HFFc6 (cell line): ENCODE measurements at places on chromosomes 3 and 15. TPM values are rescaled to one million over a fixed set of nuclear protein-coding genes. Genes with fewer than 3 reads are reported as not detected.

AGBL1 gene
- not detected in 3 replicates for total RNA-seq

ITIH1 gene
- total RNA-seq: not detected in 3 replicates

PLCB2 gene
- 0.37 to 0.50 TPM in 2 of 3 replicates, not detected in the other for total RNA-seq

NR2E3 gene
- not detected in 3 replicates for total RNA-seq

CCDC54 gene
- total RNA-seq: not detected in 3 replicates

EFCC1 gene
- total RNA-seq: not detected in 3 replicates

ZBTB11 gene
- total RNA-seq: 14.0 to 16.3 TPM (median 16.0 TPM) in 3 replicates

UACA gene
- 140 to 323 TPM (median 236 TPM) in 3 replicates for total RNA-seq

GRCh38 chr3:43770426-43771103, 79.8 kb downstream of the ABHD5 start:
- DNase-seq: peak; percentile 50

DNA sequence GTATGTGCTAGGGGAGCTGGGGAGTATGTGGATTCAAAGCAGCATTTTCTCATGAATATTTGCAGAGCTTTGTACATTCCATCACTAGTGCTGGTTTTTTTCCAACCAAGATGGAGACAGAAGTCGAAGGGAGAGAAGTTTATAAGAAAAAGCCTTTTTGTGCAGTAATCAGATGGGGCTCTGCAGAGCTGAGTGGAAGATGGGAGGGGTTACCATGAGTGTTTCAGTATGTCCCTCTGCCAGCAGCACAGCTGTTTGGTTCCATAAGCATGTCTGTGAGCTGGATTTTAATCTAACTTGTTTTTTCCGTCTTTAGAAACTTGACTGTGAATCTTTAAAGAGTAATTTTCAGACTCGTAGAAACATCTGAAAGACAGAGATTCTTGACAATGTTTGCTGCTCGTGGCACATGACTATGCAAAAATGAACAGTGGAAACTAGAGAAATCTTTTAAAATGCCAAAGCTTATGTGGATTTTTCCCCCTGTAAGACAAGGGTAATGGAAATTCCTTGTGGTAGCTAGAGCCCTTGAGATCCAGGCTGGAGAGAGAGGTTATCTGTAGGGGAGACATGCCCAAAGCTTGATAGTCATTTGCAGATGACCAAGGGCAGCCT, 20.3 kb downstream of the STARD9 start:
- no peak for DNase-seq

- no peak for DNase-seq
These were observed 6.0 kb downstream of the ACTC1 start for GRCh38 chr15:34789326-34789725.

- no peak for DNase-seq
These were observed 341.4 kb downstream of the OTOL1 start for GRCh38 chr3:161838021-161838420.

DNA sequence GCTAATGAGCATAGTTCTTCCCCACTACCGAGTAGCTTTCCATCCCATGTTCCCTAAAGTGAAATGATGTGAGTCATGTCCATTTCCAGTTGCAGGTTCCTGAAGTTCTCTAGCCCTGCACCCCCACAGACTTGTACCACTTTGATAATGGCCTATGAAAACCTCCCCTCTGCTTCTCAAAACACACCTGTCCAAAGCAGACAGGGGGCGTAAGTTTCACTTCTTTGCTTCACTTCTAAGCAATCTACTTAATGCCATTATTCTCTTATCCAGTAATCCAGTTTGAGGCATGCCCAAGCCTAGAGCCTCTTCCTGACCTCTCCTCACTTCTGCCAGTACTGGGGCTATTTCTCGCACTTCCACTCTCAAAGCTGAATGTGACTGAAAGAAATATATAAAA, 305.1 kb downstream of the IGSF11 start:
- DNase-seq: no peak

- DNase-seq: no peak
These were observed 60.4 kb downstream of the KBTBD12 start for GRCh38 chr3:127975153-127976029.

GRCh38 chr3:45765266-45765851, 31.0 kb downstream of the SLC6A20 start:
- no peak for DNase-seq

GRCh38 chr3:43079536-43080332, 26.1 kb downstream of the POMGNT2 start:
- no peak for DNase-seq

DNA sequence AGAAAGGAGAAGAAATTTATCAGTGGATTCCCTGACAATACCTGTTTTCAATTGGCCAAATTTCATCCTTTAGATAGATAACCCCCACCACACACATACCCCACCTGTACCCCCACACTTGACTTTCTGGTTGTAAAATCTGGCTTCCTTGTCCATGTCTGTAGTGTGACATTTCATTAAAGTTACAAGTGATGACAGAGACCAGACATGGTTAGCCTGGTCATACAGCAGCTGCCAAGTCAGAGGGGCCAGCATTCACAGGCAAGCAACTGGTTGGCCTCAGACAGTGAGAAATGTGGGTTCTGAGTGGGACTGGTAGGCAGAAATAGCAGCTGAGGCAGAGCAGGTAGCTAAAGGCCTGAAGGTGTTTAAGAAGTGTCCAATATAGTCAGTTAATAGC, 238.6 kb upstream of the SOX14 start:
- DNase-seq: no peak

DNA sequence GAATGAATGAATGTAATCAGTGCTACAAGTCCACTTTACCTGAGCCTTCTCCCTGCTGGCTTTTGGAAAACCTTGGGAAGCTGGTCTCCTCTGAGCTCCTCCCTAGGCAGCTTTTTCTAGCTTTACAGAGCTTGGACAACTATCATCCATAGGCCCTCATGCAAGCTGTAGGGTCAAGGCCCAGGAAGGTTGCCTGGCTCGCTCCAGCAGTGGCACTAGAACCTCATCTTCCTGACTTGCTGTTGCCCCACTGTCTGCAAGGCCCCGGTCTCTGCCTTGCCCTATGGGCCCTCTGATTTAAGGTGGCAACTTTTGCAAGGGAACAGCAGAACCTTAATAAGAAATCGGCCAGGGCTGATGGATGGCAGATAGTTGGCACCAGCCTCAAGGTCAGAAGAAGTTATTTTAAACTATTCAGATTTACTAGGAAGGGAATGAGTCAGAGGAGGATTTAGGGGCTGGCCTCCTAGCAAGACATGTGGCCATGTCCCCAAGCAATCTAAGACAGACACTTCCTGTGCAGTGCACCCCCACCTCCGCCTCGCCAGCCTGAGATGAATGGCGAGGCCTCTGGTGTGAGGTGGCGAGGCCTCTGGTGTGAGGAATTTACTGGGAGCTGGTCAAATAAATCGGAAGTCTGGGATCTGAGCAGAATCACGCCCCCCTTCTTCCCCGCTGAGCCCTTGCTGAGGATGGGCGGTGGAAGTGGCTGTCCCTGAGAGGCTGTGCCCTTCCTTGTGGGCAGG, 180.8 kb downstream of the MEGF11 start:
- peak; percentile 34 for DNase-seq
